ENCODE measurements at places on chromosomes 12 and 14. TPM values are rescaled to one million over a fixed set of nuclear protein-coding genes. Genes with fewer than 3 reads are reported as not detected.

DNA sequence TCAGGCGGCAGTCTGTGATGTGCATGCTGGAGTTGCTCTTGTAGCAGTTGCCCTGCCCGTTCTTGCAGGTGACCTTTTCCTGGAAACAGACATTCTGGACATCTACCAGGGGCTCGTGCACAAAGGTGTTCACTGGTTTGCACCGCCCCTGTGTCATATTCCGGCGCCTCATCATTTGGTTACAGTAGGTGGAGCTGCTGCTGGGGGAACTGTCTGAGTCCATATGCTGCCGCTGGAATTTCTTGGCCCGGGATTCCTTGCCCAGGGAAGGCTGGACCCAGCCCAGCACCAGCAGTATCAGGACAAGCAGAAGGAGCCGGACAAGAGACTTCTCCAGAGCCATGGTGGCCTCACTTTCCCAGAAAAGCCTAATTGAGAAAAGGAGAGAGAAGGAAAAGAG is 918 bp downstream of the RNASE1 start:
- H3K36me3 ChIP-seq: no peaks in the 10 kb centered on the region
- H3K27ac ChIP-seq: no peak overlapping the region
- H3K4me1 ChIP-seq: no peaks in the 10 kb centered on the region

GRCh38 chr12:85985996-85986395 is 111.9 kb downstream of the NTS start:
- no peak for DNase-seq
- no peaks in the 10 kb centered on the region for H3K4me1 ChIP-seq
- no peak overlapping the region for H3K4me3 ChIP-seq

The RERG gene
- not detected for polyA plus RNA-seq

The IAPP gene
- not detected for polyA plus RNA-seq

Measured in naive thymus-derived CD4-positive, alpha-beta T cell (primary cell).